ENCODE measurements at places on chromosomes 5 and 9.

DNA sequence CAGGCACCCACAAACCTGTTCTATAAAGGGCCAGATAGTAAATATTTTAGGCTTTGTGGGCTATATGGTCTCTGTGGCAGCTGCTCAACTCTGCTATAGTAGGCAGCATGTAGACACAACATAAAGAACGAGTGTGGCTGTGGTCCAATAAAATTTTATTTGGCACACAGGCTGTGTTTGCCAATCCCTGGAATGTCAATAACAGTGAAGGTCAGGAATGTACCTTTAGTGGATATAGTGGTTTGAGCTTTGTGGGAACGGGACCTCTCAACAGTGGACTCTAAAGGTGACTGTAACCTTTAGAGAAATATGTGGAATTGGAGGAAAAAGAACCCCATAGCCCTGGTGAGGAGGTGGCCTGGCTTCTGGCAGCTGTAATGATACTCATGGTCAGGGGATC, 145.2 kb downstream of the MAST4 start:
- DNase-seq = no peak

- DNase-seq = no peak
Measured at GRCh38 chr5:867300-867870, 16.6 kb upstream of the ZDHHC11 start.

- no peak for DNase-seq
Measured at GRCh38 chr9:115604831-115605483, 487.0 kb upstream of the TNC start.

DNA sequence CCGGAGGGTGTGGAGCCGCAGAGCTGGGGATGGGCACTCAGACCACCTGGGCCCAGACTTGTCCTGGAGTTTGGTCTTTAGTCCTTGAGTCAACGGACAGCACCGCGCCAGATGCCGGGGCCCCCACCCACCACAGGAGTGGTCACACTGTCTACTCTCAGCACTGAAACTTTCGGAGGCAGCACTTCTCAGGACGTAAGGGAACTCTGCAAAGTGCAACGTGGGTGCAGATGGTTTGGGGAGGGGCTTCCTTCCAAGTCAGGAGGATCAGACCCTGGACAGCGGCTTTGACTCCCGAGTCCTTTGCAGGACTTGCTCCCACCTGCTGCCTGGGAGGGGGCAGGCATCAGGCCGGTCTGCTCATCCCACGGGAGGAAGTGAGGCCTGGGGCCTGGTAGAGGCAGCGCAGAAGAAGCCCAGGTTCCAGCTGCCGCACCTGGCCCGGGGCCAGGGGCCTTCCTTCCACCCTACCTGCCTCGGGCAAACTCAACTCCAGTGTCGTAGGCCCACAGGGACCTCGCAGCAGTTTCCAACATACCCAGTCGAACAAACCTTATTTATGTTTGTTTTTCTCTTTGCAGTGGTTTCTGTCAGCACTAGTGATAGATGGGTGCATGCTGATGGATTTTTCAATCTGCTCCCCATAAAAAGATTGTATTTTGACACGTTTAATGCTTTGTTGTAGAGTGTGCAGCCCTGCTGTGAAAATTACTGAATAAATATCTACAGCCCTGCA, 149.8 kb upstream of the PPP1R26 start:
- DNase-seq = no peak

DNA sequence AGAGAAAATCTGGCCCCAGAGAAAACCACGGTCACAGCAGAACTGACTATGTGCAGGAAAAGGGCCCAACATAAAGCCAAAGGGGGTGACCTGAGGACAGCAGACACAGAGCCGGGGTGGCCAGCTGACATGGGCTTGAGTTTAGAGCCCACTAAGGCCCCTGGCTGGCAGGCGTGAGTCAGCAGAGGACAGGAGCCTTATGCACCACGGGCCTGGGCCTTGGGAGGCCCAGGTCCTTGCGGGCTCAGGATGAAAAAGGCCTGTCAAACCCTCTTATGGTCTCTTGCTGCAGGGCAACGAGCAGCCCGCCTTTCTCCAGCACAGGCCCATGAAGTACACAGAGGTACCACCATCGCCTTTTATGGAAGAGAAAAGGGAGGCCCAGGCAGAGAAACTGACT, 19.7 kb downstream of the STK10 start:
- DNase-seq = no peak

DNA sequence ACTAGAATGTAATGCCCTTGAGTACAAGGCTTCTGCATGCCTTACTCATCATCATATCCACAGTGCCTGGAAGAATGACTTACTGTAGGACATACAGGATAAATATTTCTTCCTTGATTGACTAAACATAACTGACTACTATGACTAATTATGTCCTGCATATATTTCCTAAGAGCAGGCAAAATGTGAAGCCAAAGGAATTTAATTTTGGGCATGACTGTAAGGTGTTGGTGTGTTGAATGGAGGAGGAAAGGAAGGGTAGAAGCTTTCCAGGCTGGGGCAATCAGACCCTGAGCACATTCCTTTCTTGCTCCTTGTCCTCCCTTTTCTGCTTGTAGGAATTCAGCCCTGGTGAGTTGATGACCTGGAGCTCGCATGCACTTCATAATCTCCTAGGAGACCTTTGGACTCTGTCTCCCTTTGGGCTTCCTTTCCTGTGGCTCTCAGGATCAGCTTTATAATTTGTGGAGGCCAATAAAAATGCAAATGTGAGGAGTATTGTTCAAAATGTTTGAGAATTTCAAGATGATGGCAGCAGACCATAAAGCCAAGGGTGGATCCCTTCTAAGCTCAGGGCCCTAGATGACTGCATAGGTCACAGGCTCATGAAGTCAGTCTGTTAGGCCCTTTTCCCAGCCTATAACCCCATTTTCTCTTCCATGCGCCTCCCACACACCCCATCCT, 174.0 kb downstream of the HMHB1 start:
- no peak for DNase-seq

DNA sequence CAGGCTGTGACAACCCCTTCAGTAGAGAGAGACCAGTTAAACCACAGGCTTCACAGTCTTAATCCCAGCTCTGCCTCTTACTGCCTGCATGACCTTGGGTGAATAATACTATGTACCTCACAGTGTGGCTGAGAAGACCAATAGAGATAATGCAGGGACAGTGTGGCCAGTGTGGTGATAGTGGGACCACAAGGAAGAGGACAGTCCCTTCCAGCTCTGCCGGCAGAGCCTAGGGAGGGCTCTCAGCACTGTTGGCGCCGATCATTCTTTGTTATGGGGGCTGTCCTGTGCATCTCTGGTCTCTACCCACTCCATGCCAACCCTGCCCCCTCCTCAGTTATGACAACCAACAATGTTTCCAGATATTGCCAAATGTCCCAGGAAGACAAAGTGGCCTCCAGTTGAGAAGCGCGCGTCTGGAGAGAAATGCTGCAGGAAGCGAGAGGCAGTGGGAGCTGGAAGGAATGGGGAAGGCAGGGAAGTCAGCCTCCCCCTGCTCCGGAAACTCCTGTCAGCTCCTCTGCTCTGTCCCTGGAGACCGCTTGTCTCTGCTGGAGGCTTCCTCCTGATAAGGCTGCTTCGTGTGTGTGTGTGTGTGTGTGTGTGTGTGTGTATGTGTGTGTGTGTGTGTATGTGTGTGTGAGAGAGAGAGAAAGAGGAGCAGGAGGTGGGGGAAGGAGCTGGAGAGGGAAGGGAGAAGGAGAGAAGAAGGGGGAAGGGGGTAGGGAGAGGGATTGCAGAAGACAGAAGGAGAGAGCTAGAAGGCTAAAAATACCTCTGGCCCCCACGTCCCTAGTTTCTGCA, 31.8 kb upstream of the FABP6 start:
- DNase-seq = no peak

DNA sequence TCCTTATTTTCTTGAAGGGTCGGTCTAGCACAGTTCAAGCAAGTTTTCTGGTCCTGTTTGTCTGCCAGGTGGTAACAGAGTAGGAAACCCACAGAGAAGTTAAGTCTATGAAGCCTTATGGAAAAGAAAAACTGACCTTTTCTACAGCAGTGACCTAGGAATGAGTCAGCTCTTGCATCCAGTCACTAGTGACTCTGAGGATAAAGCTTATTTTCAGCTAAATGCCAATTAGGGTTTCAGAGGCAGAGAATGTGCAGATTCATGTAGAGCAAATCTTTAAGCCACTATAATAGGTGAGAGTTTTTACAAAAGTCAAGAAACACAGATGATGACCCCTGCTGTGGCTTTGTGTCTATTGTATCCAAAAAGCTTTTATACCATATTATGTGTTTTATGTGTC, 100.7 kb downstream of the CWC27 start:
- DNase-seq = no peak

DNA sequence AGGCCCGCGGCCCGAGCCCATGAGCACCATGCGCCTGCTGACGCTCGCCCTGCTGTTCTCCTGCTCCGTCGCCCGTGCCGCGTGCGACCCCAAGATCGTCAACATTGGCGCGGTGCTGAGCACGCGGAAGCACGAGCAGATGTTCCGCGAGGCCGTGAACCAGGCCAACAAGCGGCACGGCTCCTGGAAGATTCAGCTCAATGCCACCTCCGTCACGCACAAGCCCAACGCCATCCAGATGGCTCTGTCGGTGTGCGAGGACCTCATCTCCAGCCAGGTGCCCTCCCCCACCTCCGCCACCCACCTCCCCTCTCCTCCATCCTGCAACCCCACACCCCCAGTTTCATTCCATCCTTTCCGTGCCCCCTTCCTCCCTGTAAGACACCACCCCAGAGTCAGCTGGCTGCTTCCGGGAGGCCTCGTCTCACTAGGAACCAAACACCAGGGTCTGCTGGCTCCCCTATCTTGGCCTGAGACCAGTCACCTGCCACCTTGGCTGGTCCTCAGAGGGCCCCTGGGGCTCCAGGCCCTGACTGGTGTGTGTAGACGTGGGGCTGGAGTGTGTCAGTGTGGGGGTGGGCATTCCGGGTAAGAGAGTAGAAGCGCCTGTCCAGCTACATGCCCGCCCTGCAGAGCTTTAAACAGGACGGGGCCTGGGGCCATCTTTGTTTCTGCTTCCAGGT, 655 bp downstream of the GRIN1 start:
- peak; percentile 44 for DNase-seq

DNA sequence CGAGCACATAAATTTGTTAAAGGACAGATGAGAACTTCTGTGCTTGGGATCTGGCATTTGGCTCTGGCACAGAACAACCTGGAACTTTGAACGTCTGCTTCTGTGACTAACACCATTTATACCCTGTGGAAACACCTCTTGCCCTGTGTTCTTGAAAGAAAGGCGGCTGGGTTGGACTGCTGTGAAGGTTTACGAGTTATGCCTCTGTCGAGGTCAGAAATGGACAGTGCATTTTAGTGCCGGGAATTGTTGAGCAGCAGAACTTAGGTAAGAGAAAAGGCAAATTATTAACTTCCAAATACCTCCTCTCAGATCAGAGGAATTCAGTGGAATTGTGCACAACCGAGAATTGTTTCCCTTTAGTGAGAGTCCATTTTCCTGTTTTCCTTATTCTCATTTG, 14.1 kb upstream of the INIP start:
- no peak for DNase-seq

GRCh38 chr9:96852676-96853075, 1.6 kb downstream of the ZNF782 start:
- no peak for DNase-seq

DNA sequence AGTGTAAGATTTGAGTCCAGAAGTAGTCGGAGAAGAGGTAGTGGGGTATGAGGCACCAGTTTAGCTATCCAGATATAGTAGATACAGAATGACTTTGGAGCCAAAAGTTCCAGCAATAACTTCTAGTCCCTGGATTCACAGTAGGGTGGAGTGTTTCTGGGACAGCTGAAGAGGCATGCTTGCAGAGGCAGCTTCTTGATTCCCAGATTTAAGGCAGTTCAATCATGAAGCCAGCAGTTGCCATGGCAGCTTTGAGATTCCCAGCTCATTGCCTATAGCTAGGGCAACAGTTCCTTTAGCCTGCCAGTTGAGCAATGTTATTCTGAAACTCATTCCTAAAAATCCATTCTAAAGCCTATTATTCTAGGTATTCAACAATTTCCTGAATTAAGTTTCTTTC, 79.2 kb downstream of the LIX1 start:
- DNase-seq = no peak

GRCh38 chr5:170691657-170692056, 91.9 kb upstream of the GABRP start:
- DNase-seq = no peak

- DNase-seq = no peak
Measured at GRCh38 chr5:137737349-137738131, 1.7 kb upstream of the KLHL3 start.

DNA sequence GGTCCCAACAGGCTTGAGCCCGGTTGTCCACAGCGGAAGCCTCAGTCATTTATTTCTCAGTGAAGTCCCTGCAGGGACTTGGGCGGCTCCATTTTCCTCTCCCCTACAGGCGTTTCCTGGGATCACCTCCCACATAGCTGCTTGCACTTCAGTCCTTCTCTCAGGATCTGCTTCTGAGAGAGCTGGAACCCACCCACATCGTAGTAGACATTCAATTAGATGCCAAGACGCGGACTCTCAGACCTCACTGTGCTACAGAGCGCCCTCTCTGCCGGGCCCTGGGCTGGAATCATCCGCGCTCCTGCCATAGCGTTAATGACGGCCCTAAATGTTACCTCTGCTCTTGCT, 54.0 kb upstream of the ROR2 start:
- DNase-seq = no peak

- no peak for DNase-seq
Measured at GRCh38 chr5:66658516-66658915, 62.3 kb downstream of the MAST4 start.

DNA sequence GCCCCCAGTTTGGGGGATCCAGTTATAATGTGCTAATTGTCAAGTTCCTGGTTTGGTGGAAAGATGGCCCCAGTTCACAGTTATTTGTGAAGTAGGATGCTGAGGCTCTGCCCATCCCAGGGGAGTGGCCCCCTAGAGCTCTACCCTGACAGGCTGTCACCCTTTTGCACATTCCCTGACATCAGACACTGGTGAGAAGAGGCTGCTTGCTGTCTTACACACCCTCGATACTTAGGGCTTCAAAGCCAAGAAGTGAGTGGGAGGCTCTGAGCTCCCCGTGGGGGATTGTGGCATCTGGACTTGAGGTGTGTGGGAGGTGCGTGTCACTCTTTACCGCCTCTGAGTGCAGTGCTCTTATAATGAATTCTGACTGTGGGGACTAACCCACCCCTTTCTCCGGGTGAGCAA, 168.5 kb downstream of the DOCK2 start:
- DNase-seq = no peak

DNA sequence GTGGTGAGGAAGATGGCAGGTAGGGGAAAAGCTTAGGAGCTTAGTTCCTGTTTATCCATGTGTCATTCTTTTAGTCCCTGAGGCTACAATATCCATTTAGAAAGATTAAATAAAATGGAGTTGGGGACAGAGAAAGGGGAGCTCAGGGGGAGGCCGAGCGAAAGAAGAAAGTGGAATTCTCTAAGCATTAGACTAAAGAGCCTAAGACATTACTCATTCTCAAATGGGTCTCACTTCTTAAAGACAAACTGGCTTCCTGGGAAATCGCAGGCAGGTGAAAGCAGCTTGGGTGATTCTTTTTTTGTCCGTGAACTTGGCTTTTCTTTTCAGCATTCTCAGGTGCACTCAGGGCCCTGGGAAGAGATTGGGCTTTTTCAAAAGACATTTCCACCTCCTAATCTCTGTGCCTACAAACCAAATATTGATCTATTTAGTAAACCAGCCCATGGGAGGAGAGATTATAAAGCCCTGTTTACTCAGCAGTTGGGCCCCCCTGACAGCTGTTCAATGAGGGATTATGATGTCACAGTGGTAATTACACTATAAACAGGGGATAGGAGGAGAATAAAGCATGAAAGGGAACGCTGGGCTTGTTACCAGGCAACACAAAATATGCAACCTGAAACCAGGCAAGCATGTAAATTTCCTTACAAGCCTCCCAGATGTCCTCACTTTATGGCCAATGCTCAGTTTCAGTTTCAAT, 584.0 kb downstream of the ACTL7B start:
- no peak for DNase-seq
